ENCODE measurements at places on chromosomes 2 and 18.

GRCh38 chr2:27870724-27871123 is 19.5 kb downstream of the RBKS start:
- no peak for DNase-seq

DNA sequence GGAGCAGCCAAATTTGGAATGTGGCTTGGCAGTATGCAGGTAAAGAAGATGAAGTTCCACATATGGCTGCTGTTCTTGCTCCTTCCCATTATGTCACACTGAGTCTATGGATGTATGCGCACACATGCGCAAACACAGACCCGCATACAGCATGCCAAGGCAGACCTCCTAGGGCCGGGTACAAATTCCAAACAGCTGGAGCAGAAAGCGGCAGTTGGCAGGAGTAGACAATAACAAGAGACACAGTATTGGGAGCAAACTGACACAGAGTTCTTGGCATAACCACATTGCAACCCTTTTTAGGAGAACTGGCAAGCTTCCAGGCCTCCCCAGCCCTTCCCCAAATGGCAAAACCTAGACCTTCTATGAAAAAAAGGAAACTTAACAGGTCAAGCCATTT is 268.9 kb downstream of the SP3 start:
- DNase-seq, result no peak

DNA sequence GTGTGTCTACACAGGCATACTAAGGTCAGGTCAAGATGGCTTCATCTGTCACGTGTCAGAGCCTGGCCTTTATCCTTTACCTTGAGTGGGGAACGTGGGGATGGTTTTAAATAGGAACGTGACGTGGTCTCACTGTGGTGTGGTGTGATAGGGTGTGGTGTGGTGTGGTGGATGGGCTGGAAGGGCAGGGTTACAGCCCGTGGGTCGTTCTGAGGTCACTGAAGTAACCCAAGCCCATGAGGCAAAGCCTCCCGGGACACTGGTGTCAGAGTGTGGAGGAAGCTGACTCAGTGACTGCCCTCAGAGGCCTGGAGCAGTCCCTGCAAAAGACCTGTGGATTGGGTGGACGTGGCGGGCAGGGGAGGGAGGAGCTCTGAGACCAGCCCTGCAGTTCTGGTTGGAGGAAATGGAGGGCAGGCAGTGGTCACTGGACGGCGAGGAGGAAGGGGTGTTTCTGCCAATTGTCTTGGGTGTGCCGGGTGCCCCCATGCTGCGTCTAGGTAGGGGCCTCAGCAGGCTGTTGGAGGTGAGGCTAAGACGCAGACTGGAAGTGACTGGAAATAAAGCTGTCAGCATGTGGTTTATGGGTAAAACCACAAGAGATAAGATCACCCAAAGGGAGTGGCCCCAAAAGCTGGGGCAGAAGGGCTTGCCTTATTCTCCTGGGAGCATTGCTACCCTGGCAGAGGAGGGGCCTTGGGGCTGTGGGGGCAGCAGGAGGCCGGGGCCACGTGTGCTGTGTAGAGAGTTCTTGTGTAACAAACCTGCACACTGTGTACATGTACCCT is 84.8 kb downstream of the SH3RF3 start:
- no peak for DNase-seq

GRCh38 chr2:190959911-190960788 is 53.8 kb downstream of the STAT1 start:
- no peak for DNase-seq

DNA sequence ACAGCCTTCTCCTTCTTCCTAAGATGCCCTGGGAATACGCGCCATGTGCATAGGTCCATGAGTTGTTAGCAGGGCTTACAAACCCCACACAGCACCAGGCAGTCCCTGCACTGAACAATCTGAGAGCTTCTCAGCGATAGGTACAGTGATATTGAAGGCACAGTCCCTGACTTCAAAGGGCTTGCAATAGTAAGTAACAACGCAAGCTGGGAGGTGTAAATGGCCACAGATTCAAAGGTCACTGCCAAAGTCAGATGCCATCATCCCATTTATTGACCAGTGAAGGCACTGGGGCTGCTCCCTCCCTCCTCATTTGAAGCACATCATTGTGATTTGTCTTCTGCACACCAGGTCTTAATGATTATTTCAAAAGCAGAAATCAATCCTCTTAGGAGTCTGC is 541 bp upstream of the SCYGR3 start:
- DNase-seq, result no peak

Data from colonic mucosa (tissue), 4 donors.